Liver (tissue), 10 donors: ENCODE measurements at places on chromosomes 16 and 17. TPM values are rescaled to one million over a fixed set of nuclear protein-coding genes. Genes with fewer than 3 reads are reported as not detected.

MPP2 gene
- total RNA-seq, result 0.25 TPM

DNAH9 gene
- total RNA-seq, result 0.09 TPM

KRT28 gene
- not detected for total RNA-seq

SYT17 gene
- 4.9 TPM for total RNA-seq

NPIPB9 gene
- total RNA-seq, result 7.0 TPM

WNT9B gene
- 0.08 TPM for total RNA-seq

PYCARD gene
- 6.7 TPM for total RNA-seq

RASL10B gene
- 3.8 TPM for total RNA-seq

GAST gene
- total RNA-seq, result not detected

LRRC75A gene
- 0.33 TPM for total RNA-seq

SLC52A1 gene
- 0.28 TPM for total RNA-seq

IRX5 gene
- not detected for total RNA-seq

MYO15B gene
- total RNA-seq, result 34.4 TPM

STX1B gene
- 1.2 TPM for total RNA-seq

FBXL16 gene
- under 0.01 TPM for total RNA-seq

GPR139 gene
- not detected for total RNA-seq

MYO15A gene
- 2.9 TPM for total RNA-seq
